NCI-H1694 treated with DMSO at 0.1 percent for 48 hours (cell line): ENCODE measurements at places on chromosomes 2 and 18.

GRCh38 chr18:59340817-59341216 lies 18.2 kb downstream of the LMAN1 start:
- DNase-seq = no peak

DNA sequence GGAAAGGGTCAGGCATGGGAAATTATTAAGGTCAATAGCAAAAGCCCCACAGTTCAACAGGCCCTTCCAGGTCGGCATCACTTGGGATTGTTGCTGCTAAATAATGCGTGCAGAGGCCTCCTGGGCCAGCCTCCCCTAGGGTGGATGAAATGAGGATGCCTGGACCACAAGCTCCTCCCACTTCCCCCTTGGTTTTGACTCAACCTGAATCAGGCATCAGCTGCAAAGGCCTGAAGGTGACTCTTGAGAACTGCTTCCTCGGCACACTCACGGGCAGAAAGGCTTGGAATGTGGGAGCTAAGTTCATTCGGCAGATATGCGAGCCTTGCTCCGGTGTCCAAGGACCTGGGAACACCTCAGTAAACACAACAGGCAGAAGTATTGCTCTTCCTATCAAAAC lies 69.3 kb downstream of the MBP start:
- DNase-seq = no peak

DNA sequence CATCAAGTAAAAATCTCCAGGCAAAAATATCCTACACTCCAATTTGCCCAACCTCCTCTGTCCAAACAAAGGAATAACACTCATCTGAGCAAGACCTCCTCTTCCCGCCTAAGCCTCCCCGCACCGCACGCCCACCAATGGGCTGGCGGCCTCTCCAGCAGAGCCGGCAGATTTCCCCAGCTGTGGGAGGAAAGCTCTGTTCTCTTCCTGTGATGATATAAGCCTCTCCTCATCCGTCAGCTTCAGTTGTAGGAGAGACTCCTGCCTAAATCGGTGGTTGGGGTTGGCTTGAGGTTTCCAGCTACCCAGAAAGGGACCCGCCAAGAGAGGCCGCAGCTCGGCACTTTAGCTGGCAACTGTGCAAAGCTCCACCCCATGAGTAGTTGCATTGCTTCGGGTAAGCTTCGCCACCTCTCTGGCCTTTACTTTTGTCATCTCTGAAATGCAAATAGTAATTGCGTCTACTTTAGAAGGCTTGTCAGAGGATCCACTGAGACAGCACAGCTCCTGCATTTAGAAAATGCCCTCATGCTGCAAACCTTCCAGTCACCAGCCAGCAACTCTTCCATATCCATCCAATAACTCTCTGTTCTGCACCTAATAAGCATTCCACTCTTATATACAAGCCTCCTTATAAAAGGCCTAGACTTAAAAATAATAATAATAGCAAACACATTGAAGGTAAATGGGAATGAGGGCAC lies 146.4 kb downstream of the MYT1L start:
- DNase-seq = no peak

DNA sequence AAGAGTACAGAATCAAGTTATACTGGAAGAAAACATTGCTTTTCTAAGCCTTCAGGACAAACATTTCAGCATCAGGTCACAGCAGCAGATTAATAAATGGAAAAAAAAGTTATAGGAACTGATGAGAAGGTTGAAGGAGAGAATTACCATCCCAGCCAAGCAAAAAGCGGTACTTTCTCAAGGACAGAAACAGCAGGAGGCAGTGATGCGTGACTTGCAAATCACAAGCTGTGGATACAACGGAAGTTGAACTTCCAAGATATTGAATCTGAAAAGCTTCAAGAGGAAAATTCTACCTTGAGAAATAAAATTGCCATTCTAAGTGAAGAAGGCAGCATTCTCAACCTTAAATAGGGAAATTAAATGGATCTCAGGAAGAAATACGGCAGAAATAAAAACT lies 18.5 kb upstream of the SERPINB12 start:
- no peak for DNase-seq

DNA sequence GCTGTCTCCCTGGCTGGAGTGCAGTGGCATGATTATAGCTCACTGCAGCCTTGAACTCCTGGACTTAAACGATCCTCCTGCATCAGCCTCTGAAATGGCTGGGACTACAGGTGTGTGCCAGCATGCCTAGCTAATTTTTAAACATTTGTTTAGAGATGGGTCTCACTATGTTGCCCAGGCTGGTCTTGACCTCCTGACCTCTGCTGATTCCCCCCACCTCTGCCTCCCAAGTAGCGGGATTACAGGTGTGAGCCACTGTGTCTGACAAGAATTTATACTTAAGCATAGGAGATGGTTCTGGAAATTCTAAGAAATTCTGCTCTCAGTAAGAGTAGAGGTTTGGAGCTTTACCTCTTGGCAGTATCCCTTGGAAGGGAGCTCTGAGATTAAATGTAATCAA lies 18.2 kb downstream of the MTHFD2 start:
- DNase-seq = no peak

DNA sequence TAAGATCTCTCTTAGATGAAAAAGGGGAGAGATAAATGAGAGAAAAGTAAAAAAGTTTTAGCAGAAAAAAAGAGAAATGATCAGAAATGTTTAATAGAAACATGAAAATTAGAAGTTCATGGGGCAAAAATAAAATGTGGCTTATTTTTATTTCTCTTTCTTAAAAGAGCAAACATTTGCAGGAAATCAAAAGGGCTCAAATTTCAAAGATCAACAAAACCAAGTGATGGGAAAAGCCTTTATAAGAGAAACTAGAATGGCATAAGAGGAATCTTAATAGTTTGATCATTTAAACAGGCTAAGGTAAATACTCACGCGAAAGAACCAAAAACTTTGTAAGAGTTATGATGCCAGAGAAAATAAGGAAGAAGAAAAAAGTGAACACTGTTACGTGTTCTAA lies 23.3 kb upstream of the DAW1 start:
- no peak for DNase-seq
